Stimulated activated CD8-positive, alpha-beta memory T cell treated with anti-CD3 and anti-CD28 coated beads, Interleukin-7, amount 100 ng/mL, for 1 hour (primary cell): ENCODE measurements at places on chromosomes 2 and 18.

- DNase-seq, result no peak
Observed at GRCh38 chr2:113111121-113111520, 16.3 kb upstream of the IL1RN start.

DNA sequence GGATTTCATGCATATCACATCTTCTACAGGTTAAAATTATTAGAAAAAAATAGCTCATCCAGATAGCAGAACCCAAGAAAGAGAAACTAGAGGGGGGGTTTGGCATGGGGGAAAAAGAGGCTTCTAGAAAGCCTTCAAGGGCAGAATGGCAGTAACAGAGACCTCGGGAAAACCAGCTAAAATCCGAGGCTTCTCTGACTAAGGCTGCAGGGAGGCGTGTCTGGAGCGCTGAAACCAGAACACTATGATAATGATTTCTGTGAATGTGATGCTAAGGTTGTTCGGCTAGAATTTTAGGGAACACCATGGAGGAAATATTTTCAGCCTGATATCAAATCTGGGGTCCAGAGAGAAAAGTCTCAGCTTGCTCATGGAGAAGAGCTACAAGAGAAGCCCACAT is 73.0 kb downstream of the ATP8B1 start:
- DNase-seq, result no peak

GRCh38 chr2:176112375-176113302 is 3.9 kb upstream of the HOXD10 start:
- no peak for DNase-seq

- no peak for DNase-seq
Observed at GRCh38 chr2:207510148-207510547, 19.6 kb upstream of the CREB1 start.

GRCh38 chr2:85175369-85176299 is 42.4 kb downstream of the TCF7L1 start:
- DNase-seq, result no peak

GRCh38 chr18:49910986-49911385 is 97.7 kb upstream of the ACAA2 start:
- no peak for DNase-seq

DNA sequence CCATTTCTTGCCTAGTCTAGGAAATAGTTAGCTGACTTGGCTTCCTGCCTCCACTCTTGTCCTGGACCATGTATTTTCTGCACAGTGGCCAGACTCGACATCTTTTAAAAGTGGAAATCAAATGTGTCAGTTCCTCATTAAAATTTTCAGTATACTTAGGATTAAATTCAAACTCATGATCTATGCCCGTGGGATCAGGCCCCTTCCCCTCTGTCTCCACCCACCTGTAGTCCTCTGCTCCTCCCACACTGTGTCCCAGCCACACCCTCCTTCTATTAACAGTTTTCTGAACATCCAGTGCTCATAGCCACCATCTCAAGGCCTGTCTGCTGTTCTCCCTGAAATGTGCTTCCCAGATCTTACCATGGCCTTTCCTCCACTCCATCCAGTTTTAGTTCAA is 13.3 kb downstream of the ARHGAP25 start:
- DNase-seq, result no peak

GRCh38 chr2:127400533-127400896 is 12.7 kb upstream of the MAP3K2 start:
- no peak for DNase-seq

DNA sequence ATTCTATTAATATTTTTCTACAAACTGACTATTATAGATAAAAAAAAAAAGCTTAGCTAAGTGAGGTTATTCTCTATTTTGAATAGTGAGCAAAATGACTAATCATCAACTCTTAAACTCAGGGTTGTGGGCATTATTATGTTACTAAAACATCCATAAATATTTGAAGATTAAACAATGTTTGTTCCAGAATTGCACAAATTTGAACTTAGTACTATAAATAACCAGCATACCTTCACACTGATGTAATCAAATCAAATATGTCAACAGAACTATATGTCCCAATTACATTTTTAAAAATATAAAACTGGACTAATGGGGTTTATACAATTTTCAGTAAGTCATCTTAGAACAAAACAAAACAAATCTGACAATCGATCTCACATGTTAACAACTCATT is 800.9 kb downstream of the LRP1B start:
- no peak for DNase-seq

- DNase-seq, result no peak
Observed at GRCh38 chr2:169997140-169997887, 170.1 kb downstream of the UBR3 start.

- no peak for DNase-seq
Observed at GRCh38 chr18:13366541-13366940, 148.0 kb downstream of the LDLRAD4 start.

- DNase-seq, result no peak
Observed at GRCh38 chr2:196113061-196113974, 44.7 kb upstream of the DNAH7 start.

- DNase-seq, result no peak
Observed at GRCh38 chr18:3451989-3452749, 2.2 kb downstream of the TGIF1 start.

GRCh38 chr2:107712857-107713256 is 113.8 kb upstream of the RGPD4 start:
- DNase-seq, result no peak

DNA sequence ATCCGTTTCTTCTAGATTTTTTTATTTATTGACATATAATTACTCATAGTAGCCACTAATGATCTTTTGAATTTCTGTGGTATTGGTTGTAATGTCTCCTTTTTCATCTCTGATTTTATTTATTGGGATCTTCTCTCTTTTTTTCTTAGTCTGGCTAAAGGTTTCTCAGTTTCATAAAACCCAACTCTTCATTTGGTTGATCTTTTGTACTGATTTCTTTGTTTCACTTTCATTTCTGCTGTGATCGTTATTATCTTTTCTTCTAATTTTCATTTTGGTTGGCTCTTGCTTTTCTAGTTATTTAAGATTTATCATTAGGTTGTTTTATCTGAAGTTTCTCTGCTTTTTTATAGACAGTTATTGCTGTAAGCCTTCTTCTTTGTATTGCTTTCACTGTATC is 463.6 kb upstream of the CRIM1 start:
- no peak for DNase-seq

GRCh38 chr2:177501186-177501585 is 108.6 kb downstream of the AGPS start:
- no peak for DNase-seq

- no peak for DNase-seq
Observed at GRCh38 chr2:7744827-7745226, 827.6 kb downstream of the RNF144A start.

GRCh38 chr2:134900151-134900550 is 18.5 kb upstream of the CCNT2 start:
- DNase-seq, result no peak

- DNase-seq, result no peak
Observed at GRCh38 chr2:138485019-138485418, 16.6 kb upstream of the SPOPL start.

- DNase-seq, result no peak
Observed at GRCh38 chr2:141911485-141912066, 219.2 kb downstream of the LRP1B start.

DNA sequence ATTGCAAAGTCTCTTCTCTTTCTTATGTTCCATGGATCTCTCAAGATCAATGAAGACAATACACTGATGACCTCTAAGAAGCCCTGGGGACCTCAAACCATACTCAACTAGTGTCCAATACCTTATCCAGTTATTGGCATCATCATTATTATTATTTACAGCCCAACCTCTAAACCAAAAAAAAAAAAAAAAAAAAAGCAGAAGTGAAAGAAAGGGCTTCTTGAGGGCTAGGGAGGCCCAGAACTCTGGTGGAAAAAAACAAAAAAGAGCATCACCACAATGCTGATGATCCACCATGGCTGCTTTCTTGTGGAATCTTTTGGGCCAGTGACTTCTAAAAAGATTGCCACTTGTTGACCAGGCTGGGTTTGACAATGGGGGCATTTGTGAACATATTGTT is 324.9 kb downstream of the LPIN1 start:
- no peak for DNase-seq

DNA sequence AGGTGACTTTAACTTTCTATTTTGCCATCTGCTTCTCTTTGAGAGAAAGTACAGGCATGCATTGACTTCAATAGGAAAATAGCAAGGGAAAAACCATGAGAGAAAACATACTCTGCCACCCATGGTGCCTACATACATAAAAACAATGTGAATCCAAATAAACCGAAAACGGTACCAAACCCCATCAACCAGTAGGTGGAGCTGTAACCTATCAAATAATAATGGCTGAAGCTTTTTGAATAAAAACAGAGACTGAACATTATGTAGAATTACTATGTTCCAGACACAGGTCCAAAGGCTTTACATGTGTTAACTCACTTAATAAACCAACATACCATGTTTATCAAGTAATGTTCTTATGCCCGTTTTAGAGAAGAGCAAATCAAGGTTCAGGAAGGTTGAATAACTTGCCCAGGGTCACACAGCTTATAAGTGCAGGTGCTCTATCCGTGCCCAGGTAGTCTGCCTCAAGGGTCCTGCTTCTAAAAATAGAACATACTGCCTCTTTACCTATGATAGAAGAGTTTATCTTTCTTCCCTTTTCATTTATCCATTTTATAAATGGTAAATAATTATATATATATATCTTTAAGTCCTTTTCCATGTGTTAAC is 293.9 kb upstream of the SYT4 start:
- no peak for DNase-seq

GRCh38 chr2:9238591-9239326 is 32.1 kb downstream of the ASAP2 start:
- DNase-seq, result no peak

DNA sequence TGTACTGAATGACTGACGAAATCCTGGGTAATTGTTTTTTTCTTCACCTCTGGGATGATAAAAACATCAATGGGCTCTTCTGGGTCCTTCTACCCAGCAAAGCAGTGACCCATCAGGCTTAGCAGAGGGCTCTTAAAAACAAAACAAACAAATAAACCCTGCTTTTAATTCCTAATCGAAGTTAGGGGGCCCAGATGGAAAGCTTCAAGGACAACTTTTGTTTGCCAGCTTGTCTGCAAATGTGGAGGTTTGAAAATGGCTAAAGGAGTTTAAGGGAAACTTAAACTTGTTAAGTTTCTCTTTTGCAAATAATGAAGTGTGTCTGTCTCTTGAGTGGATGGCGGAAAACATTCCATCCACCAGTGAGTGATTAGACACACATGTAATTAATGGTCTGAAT is 327.2 kb downstream of the SATB2 start:
- DNase-seq, result no peak

GRCh38 chr2:46812361-46813019 is 103.1 kb downstream of the MCFD2 start:
- no peak for DNase-seq

DNA sequence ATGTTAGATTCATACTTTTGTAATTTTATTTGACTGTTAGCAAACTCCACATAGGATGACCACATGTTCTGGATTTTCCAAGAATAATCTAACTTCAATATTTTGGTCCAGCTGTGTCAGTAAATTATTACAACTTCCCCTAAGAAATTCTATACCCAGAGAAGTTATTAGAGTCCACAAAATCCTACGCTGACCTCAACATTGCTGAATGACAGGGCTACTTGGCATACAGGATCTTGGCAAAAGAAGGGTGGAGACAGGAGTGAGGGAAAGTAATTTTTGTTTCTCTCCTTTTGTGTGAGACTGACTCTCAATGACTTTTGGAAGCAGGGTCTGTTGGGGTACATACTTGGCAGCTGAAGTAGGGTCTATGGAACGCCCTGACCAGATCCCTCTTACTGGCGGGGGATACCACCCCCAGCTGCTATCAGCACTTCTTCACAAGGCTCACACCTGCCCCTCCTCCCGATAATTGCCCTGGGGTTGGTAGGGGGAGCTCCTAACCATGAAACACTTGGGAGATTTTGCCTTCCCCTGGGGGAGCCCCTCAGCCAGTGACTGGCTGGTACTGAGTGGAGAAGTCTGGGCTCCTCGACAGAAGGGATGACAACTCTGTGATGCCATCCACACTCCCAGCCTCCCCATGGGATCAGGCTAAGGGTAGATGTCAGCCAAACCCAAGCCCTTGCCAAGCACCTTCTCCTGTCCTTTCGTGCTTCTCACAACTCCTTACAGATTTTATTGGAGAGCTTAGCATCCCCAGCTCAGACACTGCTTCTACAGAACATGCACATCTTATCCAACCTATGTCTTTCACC is 110.6 kb upstream of the FHL2 start:
- DNase-seq, result no peak

DNA sequence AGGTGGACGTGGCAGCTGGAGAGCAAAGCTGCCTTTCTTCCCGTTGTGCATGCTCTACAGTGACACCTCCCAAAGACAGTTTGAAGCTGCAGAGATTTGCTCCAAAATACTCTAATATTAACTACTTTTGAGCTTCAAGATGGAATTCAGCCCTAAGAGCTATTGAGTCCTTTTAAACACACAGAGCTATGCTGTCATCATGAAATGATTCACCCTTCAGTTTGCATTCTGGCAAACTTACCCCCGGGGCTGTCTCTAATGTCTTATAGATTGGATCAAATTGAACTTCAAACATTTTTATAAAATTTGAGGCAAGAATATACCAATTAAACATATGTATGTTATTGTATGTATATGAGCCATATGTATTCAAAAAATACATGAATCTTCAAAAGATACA is 110.7 kb upstream of the EFEMP1 start:
- DNase-seq, result no peak

- DNase-seq, result no peak
Observed at GRCh38 chr2:79994965-79995364, 309.6 kb downstream of the LRRTM1 start.

- no peak for DNase-seq
Observed at GRCh38 chr2:217242947-217243346, 383.1 kb upstream of the TNP1 start.

DNA sequence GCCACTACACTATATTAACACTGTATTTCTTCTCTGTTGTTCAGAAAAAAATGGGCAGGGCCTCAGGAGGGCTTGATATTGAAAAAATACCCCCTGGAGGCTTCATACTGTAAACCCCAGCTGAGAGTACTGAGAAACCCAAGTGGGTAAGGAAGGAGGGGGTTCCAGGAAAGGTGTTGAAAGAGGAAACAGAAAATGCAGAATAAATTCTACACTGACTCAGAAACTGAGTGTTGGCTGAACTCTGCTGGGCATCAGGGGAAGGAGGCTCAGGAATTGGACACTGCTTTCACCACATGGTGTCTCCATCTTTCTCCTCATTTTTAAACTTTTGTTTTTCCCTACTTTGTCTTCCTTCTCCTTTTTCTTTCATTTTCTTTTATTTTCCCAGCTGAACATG is 253.7 kb downstream of the DYM start:
- DNase-seq, result no peak

DNA sequence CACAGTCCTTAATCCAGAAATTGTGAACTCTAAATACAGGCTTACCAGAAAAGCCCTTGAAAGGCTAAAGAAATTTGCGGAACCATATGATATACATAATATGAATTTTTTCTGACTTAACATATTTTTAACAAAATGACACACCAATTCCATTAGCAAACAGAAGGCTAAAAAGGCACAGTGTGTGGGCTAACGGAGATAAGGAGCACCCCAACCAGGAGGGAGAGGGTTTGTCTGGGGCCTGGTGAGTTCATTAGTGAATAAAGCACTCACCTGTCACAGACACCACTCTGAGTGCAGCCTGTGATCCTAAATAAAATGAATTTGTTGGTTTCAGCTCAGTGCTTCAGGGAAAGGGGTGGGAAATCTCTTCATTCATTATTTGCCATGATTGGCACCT is 2.7 kb upstream of the FECH start:
- DNase-seq, result no peak
